ENCODE measurements at places on chromosomes 3 and 15.

DNA sequence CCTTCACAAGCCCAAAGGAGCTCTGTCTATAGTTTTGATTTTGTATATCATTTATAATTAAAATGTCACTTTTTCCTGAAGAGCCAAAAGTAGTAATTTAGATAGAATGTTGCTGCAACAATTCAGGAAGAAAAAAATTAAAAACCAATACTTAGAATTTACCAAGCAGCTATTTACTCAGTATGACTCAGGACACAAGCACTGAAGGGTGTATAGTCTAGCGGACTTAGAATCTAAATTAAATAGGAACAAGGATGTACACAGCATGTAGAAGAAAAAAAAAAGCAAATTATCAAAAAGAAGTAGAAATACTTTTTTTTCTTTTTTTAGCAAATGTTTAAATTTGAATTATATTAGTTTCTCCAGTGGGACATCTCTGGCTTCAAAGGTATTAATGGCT lies 31.6 kb downstream of the PGBD4 start:
- no peak for DNase-seq

GRCh38 chr3:8733332-8734094 lies at the start of gene CAV3:
TSS of gene CAV3 (plus strand) at chr3:8733802. CDS start at chr3:8733877, 75 bp downstream.
- no peak for DNase-seq

- no peak for DNase-seq
Observed at GRCh38 chr3:106018929-106019550, 150.2 kb upstream of the CBLB start.

- DNase-seq: no peak
Observed at GRCh38 chr15:71218272-71218805, 103.1 kb downstream of the THSD4 start.

- no peak for DNase-seq
Observed at GRCh38 chr3:25454005-25454927, 26.2 kb downstream of the RARB start.

DNA sequence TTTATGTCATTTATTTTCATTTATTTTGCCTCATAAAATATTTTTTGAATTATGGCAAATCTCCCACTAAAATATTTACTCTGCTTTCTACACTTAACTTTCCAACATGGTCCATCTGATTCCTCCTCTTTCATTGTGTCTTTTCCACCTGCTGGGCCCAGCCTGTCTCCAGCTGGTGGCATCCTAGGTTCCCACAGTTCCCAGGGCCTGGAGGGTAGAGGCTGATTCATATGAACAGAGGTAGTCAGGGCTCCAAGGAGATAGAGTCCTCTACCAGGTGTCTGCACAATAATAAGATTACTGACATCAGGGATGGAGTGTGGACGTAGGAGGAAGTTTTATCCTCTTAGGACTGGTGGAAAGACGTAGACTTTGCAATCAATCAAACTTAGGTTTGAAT lies 14.3 kb downstream of the ZBTB38 start:
- no peak for DNase-seq

DNA sequence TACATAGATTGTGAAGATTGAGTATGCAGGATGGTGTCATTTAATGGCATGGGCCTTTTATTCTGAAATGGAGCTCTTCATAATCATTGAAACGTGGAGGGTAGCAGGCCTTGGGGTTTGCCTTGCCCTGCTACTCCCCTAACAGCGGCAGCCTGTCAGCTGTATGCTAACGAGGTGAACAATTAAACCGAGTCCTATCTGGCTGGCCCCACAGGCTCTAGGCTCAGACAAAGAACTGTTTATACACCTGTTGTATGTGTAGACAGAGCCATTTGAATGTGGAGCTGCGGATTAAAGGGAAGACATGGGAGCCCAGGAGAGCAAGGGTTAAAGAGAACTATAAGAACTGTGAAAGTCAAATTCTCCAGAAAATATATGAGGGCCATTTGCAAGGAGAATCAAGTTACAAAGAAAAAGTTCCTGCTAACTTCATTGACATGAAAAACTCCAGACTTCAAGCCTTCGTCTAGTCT lies 116.7 kb upstream of the CGNL1 start:
- no peak for DNase-seq

GRCh38 chr3:34066328-34066727 lies 267.9 kb downstream of the PDCD6IP start:
- no peak for DNase-seq

DNA sequence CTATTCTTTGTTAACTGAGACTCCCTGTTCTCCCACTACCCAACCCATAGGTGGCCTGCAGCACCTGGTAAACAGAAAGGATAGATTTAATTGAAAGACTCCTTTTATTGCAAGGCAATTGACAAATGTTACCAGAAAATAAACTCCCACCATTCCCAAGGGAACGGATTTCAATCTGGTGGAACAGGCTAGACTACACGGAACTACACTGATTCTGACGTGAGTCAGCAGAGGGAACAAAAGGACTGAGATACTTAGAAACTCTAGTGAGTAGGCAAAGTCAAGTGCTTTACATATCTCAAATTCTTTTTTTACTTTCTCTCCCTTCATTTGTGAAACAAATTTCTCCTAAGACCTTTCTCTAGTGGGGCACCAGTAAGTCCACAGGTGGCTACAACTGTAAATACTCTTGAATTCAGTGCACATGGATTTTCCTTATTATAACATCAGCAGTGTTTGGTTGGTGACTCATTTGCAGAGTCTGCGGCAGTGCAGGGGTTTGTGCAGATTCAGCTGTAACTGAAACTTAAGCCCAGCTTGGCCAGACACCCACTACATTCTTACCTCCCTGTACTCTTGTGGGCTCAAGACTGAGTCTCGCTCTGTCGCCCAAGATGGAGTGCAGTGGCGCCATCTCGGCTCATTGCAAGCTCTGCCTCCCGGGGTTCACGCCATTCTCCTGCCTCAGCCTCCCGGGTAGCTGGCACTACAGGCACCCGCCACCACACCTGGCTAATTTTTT lies 34.3 kb upstream of the PLSCR2 start:
- peak; percentile 74 for DNase-seq

- DNase-seq: peak; percentile 67
Observed at GRCh38 chr3:45105855-45106671, 40.1 kb downstream of the CDCP1 start.

DNA sequence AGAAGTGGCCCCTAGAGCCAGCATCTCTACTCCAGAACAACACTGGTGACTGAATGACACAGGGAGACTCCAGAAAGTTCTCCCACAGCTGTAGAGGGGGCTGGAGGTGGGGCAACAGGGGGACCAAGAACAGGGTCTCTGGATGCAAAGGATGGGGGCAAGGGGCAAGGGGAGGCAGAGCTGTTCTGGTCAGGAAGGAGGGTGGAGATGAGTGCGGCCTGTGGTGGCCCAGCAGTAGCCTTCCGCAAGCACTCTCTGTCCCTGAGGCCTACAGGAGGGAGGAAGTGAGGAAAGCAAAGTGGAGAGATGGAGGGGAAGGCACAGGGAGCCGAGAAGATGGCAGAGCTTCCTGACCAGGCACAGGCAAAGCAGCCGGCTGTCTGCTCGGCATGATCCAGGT lies 56.5 kb downstream of the HOMER2 start:
- DNase-seq: no peak

GRCh38 chr15:26807517-26808427 lies 34.9 kb upstream of the GABRB3 start:
- DNase-seq: no peak

- no peak for DNase-seq
Observed at GRCh38 chr3:108396336-108396735, 100.0 kb downstream of the HHLA2 start.

- no peak for DNase-seq
Observed at GRCh38 chr15:72971766-72972165, 80.5 kb upstream of the NEO1 start.

DNA sequence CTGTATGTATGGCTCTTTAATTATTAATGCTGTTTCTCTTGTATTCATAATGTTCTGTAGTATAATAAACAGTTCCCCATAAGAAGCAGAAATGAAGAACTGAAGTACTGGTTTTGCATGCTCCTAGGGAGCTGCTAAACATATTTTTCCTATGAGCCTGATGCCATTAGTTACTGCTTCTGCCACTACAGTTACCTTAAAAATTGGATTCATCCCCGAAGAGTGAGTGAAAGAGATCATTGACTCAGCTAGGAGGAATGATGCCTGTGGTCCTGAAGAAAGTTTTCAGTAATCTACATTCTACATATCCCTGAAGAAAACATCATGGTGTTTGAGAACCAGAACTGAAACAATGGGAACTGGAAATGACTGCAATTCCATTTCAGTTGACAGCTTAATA lies 37.1 kb upstream of the ST3GAL6 start:
- peak; percentile 43 for DNase-seq

DNA sequence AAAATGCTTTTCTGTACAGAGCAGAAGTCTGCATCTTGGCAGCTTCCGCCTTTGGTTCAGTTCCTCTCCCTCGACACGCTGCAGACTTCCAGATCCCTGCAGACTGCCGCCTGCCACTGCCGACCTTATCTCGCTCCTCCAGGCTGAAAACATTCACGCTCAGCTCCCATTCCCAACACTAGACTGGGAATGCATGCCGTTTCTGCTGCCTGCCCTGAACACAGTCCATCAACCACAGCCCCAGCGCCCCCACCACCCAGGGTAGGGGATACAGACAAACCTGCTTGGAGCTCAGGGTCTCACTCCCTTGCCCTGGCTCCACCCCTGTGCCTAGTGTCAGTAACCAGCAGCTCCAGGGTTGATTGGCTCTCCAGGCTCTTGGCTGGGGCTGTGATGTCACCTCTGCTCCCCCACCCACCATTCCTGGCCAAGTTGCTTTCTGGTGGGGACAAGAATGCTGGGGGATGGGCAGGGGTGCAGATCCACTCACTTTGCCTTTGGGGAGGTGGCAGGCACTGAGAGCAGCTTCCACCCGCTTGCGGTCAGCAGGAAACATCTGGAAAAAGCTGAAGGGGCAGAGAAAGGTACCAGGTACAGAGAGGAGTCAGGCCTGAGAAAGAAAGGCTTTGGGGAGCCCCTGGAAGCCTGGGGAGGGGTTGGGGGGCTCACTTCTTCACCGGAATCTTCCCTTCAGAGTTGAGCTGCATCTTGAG lies 6.1 kb downstream of the PLCB2 start:
- no peak for DNase-seq

- no peak for DNase-seq
Observed at GRCh38 chr15:90496791-90497190, 32.9 kb upstream of the CRTC3 start.

GRCh38 chr3:30752970-30753369 lies 141.5 kb downstream of the GADL1 start:
- no peak for DNase-seq

- no peak for DNase-seq
Observed at GRCh38 chr3:86547692-86548091, 443.3 kb downstream of the VGLL3 start.

- no peak for DNase-seq
Observed at GRCh38 chr3:32525720-32526119, 23.1 kb upstream of the CMTM6 start.

Measured in HS-27A (cell line).